ENCODE measurements at places on chromosomes 11 and 22.

DNA sequence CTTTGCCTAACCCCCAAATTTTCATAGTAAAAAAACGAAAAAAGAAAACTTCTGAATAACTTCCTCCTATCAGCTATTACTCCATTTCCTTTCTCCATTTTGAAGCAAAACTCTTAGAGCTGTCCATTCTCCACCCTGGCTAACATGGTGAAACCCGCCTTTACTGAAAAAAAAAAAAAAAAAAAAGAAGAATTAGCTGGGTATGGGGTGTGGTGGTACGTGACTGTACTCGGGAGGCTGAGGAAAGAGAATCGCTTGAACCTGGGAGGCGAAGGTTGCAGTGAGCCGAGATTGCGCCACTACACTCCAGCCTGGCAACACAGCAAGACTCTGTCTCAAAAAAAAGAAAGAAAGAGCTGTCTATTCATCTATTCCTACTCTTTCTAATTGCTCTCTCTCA is 11.3 kb upstream of the NXF1 start:
- no peaks in the 10 kb centered on the region for H3K4me1 ChIP-seq
- no peaks in the 10 kb centered on the region for H3K27me3 ChIP-seq
- H3K36me3 ChIP-seq: peaks cover 81% of the 10 kb centered on the region
- DNase-seq: no peak
- no peak overlapping the region for H3K4me3 ChIP-seq

GRCh38 chr11:86947541-86947940 is 7.7 kb downstream of the FZD4 start:
- peaks cover 91% of the 10 kb centered on the region for H3K4me1 ChIP-seq
- DNase-seq: no peak
- no peaks in the 10 kb centered on the region for H3K27me3 ChIP-seq
- H3K4me3 ChIP-seq: no peak overlapping the region

GRCh38 chr22:37806409-37807333 is 1.1 kb upstream of the GCAT start:
- DNase-seq: peak; percentile 38
- peak overlapping the region; percentile 90 for H3K27ac ChIP-seq
- H3K27me3 ChIP-seq: no peaks in the 10 kb centered on the region
- H3K4me3 ChIP-seq: peak overlapping the region; percentile 62

DNA sequence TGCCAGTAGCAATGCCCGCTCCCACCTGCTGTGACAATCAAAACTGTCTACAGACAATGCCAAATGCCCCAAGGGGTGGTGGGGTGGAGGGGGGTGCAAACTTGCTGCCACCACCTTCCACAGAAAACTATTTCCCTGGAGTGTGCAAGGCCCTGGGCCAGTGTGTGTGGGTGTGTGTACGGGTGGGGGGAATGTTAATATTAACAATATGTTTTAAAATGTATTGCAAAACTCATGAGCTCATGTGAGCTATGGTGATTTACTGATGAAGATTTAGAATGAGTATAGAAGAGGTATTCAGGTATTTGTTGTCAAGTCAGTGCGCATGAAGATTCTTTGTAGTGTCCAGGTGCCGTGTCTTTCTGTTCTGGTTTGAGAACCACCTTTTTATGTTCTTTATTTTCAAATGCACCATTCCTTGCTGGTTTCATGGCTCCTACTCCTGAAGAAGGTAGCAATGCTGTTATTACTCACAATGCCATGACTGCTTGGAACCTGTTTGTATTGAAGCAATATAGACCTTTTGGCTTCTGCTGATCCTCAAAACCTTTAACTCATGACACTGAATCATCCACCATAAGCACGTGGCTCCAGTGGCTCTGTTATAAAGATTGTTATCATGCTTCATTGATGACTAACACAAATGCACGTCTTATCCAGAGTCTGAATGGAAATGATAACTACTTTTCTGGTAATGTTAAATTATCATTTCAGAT is 29.9 kb upstream of the AQP11 start:
- H3K4me1 ChIP-seq: no peaks in the 10 kb centered on the region
- H3K36me3 ChIP-seq: no peaks in the 10 kb centered on the region
- H3K27me3 ChIP-seq: no peaks in the 10 kb centered on the region
- DNase-seq: no peak
- no peak overlapping the region for H3K27ac ChIP-seq

- H3K27ac ChIP-seq: no peak overlapping the region
- no peak for DNase-seq
- peaks cover 93% of the 10 kb centered on the region for H3K4me1 ChIP-seq
- H3K36me3 ChIP-seq: no peaks in the 10 kb centered on the region
Observed at GRCh38 chr22:43008509-43008908, 6.4 kb downstream of the PACSIN2 start.

- H3K36me3 ChIP-seq: peaks cover 24% of the 10 kb centered on the region
- H3K4me3 ChIP-seq: no peak overlapping the region
- no peaks in the 10 kb centered on the region for H3K27me3 ChIP-seq
- H3K4me1 ChIP-seq: peaks cover 70% of the 10 kb centered on the region
- DNase-seq: peak; percentile 32
Observed at GRCh38 chr11:62588966-62589637, 2.2 kb downstream of the TUT1 start.
